ENCODE measurements at places on chromosomes 6 and 20.

DNA sequence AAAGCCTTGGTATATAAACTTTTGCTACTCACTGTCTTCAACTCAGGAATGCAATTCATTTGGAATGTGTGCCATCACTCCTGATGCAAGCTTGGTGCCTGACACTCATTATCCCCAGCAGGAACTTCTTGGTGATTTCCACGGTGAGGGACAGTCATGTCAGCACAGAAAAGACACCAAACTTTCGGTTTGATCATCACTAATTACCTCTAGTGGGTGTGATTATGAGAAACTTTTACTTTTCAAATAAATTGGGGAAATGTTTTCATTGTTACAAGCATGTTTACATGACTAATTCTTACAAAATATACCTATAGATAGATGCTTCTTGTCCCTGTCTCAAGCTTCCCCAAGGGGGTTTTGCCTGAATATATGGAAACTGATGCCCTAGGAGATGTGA lies 40.9 kb downstream of the RPP40 start:
- no peak for DNase-seq

DNA sequence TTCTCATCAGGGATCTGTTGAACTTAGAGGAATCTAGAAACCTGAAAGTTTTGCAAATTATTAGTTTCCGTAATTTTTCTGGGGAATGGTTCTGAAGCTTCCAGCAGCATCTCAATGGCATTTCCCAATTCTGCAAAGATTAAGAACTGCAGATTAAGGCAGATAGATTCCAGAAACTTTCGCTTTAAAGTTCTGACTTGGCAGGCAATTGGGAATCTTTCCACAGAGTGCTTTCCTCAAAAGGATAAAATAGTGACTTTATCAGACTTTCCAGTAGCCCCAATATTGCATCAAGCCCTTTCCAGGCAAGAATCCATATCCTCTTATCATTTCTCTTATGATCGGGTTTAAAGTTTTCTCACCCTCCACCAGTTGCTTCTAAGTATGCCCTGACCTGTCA lies 261.1 kb downstream of the FNDC1 start:
- no peak for DNase-seq

DNA sequence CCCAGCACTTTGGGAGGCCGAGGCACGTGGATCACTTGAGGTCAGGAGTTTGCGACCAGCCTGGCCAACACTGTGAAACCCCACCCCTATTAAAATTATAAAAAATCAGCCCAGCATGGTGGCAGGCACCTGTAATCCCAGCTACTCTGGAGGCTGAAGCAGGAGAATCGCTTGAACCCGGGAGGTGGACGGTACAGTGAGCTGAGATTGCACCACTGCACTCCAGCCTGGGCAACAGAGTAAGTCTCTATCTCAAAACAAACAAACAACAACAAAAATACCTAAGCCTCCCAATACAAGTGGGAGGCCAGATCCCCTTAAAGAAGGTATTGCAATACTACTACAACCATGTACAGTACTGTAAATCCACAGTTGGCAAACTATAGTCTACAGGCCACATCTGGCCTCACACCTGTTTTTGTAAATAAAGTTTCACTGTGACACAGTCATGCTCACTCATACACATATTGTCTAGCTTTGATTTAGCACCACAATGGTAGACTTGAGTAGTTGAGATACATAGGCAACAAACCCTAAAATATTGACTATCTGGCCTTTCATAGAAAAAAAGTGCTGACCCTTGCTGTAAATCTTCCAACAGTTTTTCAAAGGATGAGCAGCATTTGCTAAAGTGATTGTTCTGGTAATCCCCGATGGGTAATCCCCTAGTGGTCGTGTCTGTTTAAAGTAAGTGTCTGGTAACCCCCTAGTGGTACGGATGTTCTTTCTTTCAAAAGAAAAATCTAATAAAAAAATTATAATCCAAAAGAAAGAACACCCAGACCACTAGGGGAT lies 202.0 kb downstream of the RNGTT start:
- no peak for DNase-seq

GRCh38 chr6:21587961-21588480 lies 5.5 kb upstream of the SOX4 start:
- DNase-seq, result peak; percentile 96

DNA sequence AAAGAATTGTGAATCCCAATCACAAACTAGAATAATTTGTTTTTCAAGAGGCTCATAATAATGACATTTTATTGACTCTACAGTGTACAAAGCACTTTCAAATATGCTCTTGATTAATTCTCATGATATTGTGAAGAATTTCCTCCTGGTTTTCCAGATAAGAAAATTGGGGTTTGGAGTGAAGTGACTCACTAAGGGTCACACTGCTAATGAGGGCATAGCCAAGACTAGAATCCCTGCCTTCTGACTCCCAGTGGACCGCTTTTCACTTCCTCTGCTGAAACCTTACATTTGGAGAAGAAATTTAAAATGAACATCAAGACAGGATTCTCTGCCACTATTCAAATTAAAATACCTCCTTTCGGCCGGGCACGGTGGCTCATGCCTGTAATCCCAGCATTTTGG lies 38.3 kb upstream of the LTV1 start:
- DNase-seq, result no peak

DNA sequence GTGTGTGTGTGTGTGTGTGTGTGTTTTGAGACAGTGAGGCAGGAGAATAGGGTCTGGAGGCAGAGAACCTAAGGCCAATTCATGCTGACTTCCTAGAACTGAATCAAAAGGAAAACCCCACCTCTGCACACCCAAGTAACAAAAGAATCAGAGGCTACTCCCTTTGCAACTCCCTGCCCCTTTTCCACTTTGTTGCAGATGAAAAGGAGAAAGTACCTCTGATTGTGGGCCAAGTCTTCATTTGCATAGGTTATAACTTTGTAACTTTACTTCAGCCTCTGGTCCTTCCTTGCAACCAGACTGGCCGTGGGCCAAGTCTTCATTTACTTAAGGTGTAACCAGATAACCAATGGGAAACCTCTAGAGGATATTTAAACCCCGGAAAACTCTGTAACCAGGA lies 168.8 kb downstream of the EYA2 start:
- DNase-seq, result no peak

DNA sequence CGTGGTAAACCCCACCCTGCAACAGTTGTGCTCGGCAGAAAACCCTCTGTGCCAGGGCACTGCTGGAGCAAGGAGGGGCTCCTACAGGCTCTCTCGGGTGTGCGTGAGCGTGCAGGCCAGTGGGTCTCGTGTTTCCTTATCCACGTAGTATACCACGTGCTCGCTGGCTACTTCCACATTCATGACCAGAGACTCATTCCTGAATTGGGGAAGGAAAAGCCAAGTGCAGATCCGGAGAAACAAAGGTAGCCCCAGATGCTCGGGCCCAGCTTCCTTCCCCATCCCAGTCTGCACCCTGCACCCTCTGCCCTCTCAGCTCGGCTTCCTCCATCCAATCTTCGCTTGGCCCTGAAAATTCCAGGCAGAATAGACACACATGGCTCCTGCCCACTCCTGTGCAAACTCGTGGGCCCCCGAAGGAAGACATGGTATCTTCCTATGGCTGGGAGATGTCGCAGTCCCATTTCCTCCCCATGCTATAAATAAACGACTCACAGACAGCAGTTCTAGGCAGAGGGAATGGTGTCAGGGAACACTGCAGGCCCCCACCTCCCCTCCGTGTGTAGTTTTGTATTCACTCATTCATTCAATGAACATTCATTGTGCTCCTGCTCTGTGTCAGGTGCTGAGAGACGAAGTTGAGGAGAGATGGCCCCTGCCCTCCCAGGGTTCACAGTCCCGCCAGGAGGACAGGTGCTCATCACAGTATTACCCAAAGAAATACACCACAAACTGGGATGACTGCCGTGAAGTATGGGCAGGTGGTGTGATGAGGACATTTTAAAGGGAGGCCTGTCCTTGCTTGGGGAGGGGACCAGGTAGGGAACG lies 29.6 kb downstream of the NPEPL1 start:
- DNase-seq, result no peak

GRCh38 chr6:56513631-56514030 lies 129.1 kb downstream of the DST start:
- DNase-seq, result no peak

- DNase-seq, result no peak
These were observed 986.2 kb upstream of the CITED2 start for GRCh38 chr6:140360651-140361050.

- peak; percentile 7 for DNase-seq
These were observed 807 bp downstream of the TBC1D20 start for GRCh38 chr20:461254-462198.

- DNase-seq, result no peak
These were observed 1044.7 kb downstream of the GRIK2 start for GRCh38 chr6:102438171-102438570.

- DNase-seq, result no peak
These were observed 66.0 kb downstream of the BACH2 start for GRCh38 chr6:90230548-90231215.

DNA sequence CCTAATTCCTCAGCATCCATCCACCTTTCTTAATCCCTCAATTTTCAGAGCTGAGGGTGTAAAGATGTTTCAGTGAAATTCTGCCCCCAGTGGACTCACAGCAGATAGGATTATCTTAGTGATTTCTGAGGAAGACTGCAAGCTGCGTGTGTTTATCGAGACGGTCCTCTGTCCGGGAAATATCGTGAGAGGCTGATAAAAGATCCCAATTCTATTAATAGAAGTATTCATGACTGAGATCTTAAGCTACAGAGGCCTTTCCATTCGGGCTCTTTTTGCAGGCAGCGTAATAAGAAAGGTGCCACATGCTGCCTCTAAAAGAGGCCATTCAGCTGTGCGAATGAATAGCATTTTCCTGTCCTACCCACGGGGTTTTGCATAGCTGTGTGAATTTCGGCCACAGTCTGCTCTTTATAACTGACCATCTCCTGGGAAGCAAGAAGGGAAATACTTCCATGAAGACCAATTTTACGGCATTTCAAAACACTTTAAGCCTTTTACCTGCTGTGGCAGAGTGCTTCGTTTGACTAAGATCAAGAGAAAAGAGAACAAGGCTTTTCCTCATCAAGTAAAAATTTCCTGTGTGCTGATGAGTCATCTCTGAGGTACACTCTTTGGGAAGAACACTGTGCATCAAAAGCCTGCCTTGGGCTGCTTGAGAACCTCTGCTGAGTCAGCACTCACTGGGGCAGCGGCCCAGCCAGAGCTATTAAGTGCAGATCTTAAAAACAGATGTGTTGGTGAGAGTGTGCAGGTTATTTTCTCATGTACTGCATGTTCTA lies 208.8 kb downstream of the ARHGAP18 start:
- peak; percentile 62 for DNase-seq

DNA sequence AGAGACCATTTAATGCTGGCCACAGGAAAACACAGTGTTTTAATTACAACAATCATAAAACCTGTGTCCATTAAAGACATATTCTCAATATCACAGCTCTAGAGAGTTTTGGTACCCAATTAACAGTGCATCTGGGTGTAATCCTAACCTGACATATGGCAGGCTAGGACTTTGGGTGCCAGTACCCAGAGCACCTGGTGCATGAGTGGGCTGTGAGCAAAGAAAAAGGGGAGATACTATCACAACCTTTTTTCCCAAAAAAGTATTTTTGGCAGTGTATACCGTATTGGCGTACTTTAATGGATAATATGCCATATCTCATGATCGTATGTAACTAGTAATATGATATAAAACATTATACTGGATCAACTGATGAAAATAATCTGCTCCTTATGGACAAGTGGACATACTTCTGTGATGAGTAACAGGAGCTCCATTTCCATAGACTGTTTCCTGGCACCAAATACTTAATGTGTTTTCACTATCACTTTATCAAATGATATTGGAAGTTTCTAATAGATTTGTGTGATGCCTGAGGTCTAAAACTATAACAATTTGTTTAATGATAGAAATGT lies 91.7 kb downstream of the COL19A1 start:
- DNase-seq, result no peak

Measured in spinal cord (tissue), 10 donors.